Vagina (tissue), 2 donors: ENCODE measurements at places on chromosomes 1 and 21.

DNA sequence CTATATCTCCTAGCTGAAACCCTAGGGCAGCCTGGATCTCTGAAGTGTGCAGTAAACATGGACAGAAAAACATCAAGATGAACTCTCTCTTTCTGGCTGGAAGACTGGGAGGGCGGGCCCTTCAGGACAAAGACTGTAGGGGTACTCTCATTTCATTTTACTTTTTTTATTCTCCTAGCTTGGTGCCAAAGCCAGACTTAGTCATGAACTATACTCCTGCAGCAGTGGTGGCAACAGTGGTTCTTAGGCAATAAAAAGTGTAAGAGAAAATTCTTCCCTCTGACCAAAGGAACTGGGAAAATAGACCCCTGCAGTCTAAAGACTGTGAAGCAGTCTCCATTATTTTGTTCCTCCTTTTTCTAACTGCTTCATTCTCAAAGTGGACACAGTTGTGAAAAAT, 213.8 kb upstream of the JUN start:
- no peak for DNase-seq

- no peak for DNase-seq
Measured at GRCh38 chr1:202283379-202283844, 58.3 kb downstream of the UBE2T start.

DNA sequence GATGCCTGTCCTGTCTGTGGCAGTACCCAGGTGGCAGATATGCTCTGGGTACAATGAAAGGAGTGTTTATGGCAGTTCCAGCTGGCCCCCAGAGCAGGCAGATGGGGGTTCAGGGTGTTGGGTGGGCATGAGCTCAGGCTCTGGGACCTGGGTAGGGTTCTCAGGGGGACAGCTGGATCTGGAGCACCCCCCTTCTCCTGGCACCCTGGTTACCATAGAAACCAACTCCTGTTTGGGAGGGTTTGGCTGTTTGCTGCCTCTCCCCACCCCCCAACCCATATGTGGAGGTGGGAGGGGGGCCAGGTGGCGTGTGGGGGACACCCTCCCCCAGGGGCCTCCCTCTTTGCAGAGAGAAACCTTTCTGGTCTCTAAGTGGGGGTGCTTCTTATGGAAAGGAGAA, 7.1 kb downstream of the FOXO6 start:
- no peak for DNase-seq

- no peak for DNase-seq
Measured at GRCh38 chr1:225962440-225962975, 21.5 kb upstream of the LEFTY2 start.

GRCh38 chr1:74908797-74909196, 175.8 kb downstream of the TYW3 start:
- no peak for DNase-seq
